GF-D8 (cell line): ENCODE measurements at places on chromosomes 4 and X.
A peak's percentile ranks its signal among the peaks of the same experiment; 100 is the strongest.

GRCh38 chrX:11434607-11435006, 141.4 kb downstream of the AMELX start:
- DNase-seq, result no peak

DNA sequence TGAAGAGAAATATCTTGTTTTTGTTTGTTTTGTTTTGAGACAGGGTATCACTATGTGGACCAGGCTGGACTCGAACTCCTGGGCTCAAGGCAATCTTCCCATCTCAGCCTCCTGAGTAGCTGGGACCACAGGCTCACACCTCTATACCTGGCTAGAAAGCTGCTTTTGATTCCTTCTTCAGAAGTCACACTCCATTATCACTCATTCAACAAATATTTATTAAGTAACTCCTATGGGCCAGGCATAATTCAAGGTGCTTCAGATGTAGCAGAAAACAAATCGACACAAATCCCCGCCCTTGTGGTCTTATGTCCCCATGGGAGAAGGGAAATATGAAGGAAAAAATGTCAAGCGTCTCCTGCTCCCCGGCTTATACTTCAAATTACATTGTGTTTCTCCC, 72.6 kb upstream of the DHX15 start:
- no peak for DNase-seq

GRCh38 chrX:50638123-50638522, 167.5 kb upstream of the DGKK start:
- no peak for DNase-seq

DNA sequence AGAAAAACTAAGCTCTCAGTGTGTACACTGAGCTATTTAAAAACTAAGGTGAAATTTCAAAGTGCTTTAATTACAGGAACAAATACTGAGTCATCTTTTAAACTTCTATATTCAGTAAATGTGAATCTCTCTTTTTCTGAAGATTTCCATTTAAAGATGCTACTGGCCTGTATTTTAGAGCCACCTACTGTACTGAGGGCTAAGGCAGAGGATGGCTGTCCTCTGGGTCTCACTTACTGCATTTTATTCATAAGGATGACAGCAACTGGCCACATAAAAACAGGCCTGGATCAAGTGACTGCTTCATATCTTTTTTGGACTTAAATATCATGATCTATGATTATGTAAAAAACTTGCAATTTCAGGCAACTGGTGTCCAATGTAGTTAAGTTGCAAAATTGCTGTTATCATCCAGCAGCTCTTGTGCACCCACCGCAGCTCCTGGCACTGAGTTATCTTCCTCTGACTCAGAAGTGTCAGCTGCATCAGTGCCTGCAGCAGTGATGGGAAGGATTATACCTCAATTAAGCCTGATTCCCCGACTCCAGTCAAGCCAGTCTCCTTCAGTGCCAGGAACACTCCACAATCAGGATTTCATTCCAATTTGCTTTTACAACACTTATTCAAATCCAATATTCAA, 1073.7 kb downstream of the PDHA2 start:
- no peak for DNase-seq

GRCh38 chrX:24019448-24019847, 7.5 kb downstream of the KLHL15 start:
- DNase-seq, result no peak

DNA sequence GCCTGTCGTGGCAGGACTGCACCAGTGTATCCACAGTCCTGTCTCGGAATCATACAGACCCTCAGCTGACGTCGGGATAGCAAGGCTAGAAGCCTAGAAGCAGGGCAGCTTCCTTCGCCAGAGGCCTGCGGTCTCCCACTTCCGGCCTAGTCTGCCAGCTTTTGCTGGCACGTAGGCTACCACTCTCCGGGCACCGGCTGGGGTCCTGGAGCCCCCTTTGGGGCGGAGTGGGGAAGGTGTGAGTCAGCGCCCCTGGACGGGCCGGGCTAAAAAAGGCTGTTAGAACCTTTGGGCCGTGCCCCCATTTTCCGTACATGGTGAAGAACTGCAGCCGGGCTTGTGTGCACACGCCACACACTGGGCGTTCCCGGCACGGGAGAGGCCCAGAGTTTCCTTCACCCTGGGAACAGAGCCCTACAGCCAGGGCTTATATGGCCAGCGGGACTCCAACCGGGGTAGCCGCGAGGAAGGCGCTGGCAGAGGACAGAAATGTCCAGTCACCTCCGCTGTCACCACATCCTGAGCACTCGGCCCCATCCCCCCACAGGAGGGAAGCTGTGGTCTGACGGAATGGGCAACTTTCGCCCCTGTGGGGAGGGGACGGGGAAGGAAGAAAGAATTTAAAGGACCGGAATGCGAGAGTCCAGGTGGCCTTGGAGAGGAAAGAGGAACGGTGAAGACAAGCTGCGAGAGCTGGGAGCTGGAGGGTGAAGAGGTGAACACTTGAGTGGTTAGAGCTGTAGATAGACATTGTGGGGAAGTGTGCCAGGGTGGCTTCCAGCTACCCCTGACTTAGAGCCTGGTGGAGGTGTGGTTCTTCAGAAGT, 4.6 kb downstream of the MAGIX start:
- peak; percentile 88 for DNase-seq

GRCh38 chr4:78296261-78296660, 239.1 kb downstream of the FRAS1 start:
- no peak for DNase-seq

GRCh38 chr4:185213877-185214276, 4.5 kb downstream of the SNX25 start:
- no peak for DNase-seq

DNA sequence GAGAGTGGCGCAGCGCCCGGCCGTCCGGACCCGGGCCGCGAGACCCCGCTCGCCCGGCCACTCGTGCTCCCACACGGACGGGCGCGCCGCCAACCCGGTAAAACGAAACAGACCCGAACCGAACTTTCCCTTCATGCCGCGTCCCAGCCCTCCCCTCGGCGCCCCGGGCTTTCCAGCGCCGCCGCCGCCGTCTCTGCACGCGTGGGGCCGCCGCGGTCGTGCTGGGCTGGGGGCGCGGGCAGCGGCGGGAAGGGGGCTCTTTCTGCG, 222 bp downstream of the SMAD1 start:
- DNase-seq, result no peak

- no peak for DNase-seq
Observed at GRCh38 chrX:19698691-19699090, 183.4 kb upstream of the MAP3K15 start.

DNA sequence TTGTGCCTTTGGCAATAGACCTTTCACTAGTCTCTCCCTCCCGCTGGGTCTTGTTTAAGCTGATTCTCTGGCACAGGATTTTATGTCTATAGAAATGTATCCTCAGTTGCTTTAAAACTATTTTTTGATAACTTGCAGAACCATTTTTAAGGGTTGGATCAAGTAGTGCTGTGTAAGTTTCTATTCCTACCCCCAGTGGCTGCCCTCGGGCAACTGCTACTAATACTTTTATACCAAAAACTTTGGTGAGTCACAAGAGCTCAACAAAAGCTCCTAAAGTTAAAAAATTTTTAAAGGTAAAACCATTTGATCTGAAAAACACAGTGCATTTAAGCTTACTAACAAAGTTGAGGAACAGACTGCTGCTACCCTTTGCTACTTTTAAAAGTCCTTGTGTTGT, 1460.6 kb upstream of the PCDH7 start:
- no peak for DNase-seq

- no peak for DNase-seq
Observed at GRCh38 chrX:10395179-10395578, 225.2 kb downstream of the MID1 start.

DNA sequence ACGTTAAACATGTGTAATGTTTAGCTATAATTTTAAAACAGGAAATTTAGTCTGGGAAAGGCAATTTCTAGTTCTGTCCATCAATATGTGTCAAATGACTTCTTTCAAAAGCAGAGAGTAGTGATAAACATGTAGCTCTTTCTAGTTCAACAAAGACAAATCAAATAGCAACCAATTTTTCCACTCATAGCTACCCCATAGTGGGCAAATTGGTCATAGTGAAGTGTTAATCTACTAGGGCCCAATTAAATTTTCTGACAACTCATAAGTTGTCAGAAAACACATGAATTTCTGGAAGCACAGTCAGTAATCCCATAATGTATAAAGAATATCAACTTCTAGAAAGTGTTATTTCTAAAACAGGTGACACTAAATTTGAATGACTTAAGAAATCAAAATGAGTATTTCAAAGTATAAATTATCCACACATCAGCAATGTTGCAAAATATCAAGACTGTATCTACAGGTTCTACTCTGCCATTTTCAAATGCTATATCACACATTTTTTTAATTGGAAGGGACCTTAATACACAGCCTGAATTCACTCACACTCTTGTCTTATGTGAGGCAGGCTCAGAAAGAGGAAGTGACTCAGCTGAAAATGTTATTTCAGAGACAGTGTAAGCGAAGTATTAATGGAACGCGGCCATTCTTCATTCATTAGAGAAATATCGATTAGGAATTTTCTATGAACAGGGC, 7.7 kb downstream of the OCIAD2 start:
- DNase-seq, result peak; percentile 55

DNA sequence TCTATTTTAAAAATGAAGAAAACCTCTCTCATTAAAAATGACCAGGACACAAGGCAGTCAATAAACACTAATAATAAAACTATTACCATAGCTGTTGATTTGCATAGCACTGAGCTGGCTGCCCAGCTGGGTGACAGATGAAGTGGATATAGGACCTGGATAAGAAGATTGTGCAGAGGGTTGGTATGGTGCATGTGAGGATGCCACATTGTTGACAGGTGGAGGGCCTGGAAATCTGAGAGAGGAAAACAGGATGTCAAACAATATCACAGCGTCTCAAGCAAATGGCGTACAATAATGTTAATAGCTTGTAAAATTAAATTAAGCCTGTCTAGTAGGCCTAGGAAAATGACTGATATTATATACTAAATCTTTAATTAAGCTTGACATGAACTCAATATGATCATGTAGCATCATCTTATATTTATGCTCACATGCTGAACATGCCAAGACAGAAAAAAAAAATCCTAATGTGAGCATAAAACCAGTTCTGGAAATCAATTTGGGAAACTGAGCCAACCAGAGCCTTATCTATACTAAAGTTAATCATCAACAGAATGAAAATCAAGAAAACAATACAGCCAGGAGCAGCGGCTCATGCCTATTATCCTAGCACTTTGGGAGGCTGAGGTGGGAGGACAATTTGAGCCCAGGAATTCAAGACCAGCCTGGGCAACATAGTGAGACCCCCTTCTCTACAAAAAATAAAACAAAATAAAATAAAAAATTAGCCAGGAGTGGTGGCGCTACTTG, 18.6 kb downstream of the SEC24D start:
- no peak for DNase-seq

GRCh38 chrX:7045238-7045955, 102.1 kb upstream of the STS start:
- no peak for DNase-seq

GRCh38 chrX:20265726-20266681, 705 bp downstream of the RPS6KA3 start:
- DNase-seq, result no peak

GRCh38 chr4:156970501-156971164, 966 bp downstream of the PDGFC start:
- DNase-seq, result no peak

DNA sequence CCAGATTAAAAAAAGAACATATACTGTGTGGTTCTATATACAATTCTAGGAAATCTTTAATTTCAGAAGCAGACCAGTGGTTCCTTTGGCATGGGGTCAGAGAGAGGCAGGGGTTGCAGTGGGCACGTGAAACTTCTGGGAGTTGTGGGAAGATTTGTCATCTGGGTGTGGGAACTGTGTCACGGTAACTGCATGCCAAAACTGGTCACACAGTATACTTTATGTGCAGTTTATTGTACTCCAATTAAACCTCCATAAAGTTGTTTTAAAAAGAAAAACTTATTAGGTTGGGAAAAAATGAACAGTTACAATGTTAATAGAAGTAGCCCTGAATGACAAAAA, 26.7 kb upstream of the STS start:
- no peak for DNase-seq

DNA sequence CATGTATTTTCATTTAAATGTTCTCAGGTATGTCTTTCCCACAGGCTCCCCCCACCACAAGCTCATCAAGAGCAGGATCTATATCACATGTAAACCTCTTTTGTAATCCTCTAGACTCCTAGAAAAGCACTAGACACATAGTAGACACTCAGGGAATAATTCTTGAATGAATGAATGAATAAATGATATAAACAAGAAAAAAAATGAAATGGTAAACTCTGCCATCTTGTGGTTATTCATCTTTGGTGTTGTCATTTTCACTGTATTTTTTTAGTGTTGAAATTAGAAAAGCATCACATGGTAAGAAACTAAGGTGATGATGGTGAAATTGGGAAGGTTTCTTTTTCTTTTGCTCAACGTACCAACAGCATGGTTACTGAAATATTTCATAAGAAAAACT, 34.2 kb upstream of the C1GALT1C1 start:
- peak; percentile 1 for DNase-seq

GRCh38 chr4:152643153-152644035, 36.4 kb downstream of the TMEM154 start:
- DNase-seq, result peak; percentile 94

- DNase-seq, result no peak
Observed at GRCh38 chr4:31220921-31221320, 500.8 kb downstream of the PCDH7 start.

- no peak for DNase-seq
Observed at GRCh38 chrX:45868425-45868824, 667.7 kb upstream of the DIPK2B start.

GRCh38 chr4:111510535-111510934, 634.7 kb upstream of the FAM241A start:
- no peak for DNase-seq

DNA sequence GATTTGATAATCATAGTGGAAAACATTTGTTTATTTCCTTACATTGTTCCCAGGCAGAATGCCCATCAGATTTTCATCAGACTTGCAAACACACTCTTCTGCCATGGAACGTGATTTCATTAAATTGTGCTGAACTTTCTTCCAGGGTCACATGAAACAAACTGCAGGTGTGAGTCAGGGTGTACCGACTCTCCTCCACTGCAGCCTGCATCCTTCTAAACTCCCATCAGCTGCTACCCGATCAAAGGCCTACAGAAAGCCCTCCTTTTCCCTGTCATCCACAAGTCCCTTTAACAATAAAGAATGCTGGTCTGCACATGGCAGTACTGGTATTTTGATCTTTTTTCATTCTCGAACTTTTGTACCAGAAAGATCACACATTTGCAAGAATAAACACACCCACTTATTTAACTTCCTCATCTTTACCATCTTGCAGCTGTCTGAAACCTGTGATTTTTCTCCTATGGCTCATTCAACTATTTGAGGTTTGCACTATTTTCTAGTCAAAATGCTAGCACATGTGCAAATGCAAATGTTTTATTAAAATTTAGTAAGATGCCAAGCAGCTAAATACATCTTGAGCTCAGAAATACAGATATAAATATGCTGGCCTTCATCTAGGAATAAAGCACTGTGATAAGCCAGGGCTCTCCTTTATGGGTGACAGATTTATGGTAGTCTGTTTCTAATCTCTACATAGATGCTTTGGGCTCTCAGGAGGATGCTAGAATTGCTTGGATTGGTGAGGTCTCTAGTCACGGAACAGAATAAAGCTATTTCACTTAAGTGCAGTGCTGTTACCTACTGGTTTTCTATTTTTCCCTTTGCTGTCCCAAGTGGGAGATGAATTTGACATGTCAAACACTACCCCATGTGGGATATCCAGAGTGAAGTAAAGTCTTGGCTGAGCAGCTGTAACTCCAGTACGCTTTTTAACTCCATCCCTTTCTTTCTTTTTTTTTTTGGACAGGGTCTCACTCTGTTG, 25.8 kb upstream of the ARHGAP24 start:
- no peak for DNase-seq

GRCh38 chr4:144732584-144733428, 86.8 kb downstream of the HHIP start:
- DNase-seq, result no peak
